ENCODE measurements at places on chromosomes 11 and 22.

- no peaks in the 10 kb centered on the region for H3K4me1 ChIP-seq
- no peaks in the 10 kb centered on the region for H3K36me3 ChIP-seq
- DNase-seq = peak; percentile 84
- H3K27me3 ChIP-seq = no peaks in the 10 kb centered on the region
- peak overlapping the region; percentile 56 for H3K4me3 ChIP-seq
- peak overlapping the region; percentile 90 for H3K27ac ChIP-seq
Observed at GRCh38 chr11:69010964-69011623, 2.0 kb downstream of the MRGPRF start.

- H3K4me3 ChIP-seq = no peak overlapping the region
- no peaks in the 10 kb centered on the region for H3K36me3 ChIP-seq
- no peak for DNase-seq
- H3K27ac ChIP-seq = peak overlapping the region; percentile 79
Observed at GRCh38 chr11:67273260-67273990, 7.2 kb downstream of the GRK2 start.

DNA sequence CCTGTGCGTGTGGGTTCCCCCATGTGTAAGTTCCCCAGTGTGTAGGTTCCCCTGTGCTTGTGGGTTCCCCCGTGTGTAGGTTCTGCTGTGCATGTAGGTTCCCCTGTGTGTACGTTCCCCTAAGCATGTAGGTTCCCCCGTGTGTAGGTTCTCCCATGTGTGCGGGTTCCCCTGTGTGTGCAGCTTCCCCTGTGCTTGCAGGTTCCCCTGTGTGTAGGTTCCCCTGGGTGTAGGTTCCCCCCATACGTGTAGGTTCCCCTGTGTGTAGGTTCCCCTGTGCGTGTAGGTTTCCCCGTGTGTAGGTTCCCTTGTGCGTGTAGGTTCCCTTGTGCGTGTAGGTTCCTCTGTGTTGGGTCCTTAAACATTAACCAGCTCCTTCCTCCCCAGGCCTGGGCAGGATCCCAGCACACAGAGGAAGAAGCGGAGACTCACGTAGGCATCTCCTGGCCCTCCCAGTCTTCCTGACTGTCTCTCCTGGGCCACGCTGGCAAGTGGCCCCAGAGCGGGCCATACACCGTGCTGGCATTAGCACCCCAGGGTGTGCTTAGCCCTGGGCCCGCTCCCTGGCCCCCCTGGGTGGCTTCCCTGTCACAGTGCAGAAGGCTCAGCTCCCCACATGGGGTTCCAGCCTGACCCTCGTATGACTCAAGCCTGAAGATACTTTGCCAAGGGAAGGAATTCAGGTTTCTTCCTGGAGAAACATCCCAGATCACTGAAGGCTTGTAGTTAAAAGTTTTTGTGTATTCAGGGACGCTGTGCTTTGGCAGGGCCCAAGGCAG lies 2.8 kb upstream of the GRAMD4 start:
- no peaks in the 10 kb centered on the region for H3K36me3 ChIP-seq
- DNase-seq = no peak
- peaks cover 75% of the 10 kb centered on the region for H3K4me1 ChIP-seq
- peak overlapping the region; percentile 83 for H3K27ac ChIP-seq

DNA sequence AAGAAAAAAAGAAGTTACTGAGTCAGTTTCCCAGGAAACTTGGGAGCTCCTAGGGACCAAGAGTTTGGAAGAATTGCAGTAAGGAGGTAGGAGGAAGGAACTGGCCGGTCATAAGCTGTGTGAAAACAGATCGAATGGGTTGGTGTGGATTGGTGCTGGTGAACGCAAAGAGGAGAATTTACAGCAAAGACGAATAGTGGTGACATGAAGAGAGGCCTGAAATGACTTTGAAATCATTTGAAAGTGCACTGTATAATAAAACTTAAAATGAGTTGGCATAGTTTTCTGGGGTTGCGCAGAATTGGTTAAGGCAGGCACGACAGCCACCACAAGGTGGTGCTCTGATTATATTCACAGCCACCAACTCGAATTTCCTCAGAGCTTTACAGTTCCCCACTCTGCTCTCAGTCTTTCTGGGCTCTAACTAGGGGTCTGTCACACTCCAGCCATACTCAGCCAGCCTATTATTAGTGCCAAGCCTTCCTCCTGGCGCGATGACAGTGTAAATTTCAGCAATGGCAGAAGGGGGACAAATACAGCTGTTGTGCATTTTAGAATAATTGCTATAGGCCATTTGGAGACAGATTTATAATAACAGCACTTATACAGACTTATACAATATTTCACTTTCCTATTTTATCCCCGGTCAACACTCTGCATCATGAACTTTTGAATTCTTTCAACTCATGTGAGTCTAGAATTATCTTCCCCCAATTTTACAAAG lies 8.3 kb upstream of the HTR3B start:
- no peaks in the 10 kb centered on the region for H3K36me3 ChIP-seq
- DNase-seq = peak; percentile 66
- no peaks in the 10 kb centered on the region for H3K4me1 ChIP-seq
- H3K27me3 ChIP-seq = no peaks in the 10 kb centered on the region
- no peak overlapping the region for H3K4me3 ChIP-seq

- no peaks in the 10 kb centered on the region for H3K27me3 ChIP-seq
- no peak overlapping the region for H3K4me3 ChIP-seq
- H3K4me1 ChIP-seq = peaks cover 15% of the 10 kb centered on the region
- no peak for DNase-seq
- no peaks in the 10 kb centered on the region for H3K36me3 ChIP-seq
- peak overlapping the region; percentile 1 for H3K27ac ChIP-seq
Observed at GRCh38 chr11:69316956-69317355, 23.0 kb downstream of the MYEOV start.

Data from right atrium auricular region (tissue), 2 donors.